ENCODE measurements at places on chromosomes 2 and 18.

DNA sequence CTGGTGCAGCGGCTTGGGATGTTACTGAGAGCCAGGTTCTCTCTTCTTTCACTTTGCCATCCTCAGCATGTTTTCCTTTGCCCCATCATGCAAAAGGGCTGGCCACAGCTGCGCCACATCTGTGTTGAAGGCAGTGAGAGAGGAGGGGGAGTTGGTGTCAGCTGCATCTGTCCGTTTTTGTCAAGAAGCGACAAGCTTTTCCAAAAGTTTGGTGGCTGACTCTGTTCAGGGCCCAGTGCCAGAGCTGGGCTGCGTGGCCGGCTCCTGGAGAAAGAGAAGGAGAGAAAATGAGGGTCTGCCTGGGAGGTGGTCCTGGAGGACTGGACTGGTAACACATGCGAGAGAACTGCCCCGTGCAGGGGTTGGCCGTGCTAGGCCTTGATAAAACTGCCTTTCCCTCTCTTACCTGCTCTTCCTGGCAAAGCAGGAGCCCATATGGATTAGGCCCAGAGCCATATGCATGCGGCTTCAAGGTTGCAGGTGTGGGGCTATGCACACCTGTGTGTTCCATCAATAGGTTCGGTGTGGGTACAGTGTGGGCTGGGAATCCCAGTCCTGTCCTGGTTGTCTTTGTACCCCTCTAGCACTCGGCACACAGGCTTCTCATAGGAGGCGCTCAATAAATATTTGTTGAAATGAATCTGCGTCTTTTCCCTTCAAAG is 9.0 kb downstream of the RNF144A start:
- no peak for DNase-seq

GRCh38 chr18:4335386-4335785 is 119.7 kb downstream of the DLGAP1 start:
- DNase-seq: no peak

DNA sequence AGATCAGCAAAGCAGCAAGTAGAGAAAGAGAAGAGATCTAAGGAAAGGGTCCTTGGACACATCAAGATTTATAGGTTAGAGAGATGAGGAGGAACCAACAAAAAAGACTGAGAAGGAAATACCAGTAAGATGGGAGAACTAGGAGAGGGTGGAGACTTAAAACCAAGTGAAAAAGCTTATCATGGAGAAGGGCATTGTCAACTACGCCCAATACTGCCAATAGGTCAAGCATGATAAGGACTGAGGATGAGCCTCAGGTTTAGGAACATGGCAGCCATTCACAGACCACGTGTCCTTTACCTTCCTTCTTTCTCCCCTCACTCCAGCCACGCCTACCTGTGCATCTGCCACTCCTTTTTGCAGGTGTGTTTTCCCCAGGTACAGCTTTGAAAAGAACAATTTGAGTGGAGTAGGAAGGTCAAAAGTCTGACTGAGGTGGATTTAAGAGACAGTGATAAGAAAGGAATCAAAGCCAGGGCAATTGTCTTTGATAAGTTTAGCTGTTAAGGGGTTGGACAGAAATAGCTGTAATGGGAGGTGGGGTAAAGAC is 238.7 kb downstream of the STK39 start:
- no peak for DNase-seq

- no peak for DNase-seq
Measured at GRCh38 chr18:5444847-5445246, 99.0 kb downstream of the EPB41L3 start.

DNA sequence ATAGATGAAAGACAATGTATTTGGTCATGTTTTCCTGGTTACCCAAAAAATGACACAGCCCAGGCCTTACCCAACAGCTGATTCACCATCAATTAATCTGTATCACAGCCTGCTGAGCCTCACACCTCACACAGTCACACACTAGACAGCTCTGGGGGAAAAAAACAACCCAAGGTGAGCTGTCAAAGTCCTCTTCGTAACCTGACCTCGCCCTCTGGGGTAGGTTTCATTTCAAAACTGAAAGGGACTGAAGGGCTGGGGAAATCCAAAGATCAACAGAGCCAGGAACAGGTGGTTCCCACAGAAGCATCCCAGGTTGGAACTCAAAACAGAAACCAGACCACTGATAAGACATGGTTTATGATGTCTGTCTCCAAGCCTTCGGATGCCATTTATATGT is 18.2 kb upstream of the PCBP1 start:
- DNase-seq: peak; percentile 77

DNA sequence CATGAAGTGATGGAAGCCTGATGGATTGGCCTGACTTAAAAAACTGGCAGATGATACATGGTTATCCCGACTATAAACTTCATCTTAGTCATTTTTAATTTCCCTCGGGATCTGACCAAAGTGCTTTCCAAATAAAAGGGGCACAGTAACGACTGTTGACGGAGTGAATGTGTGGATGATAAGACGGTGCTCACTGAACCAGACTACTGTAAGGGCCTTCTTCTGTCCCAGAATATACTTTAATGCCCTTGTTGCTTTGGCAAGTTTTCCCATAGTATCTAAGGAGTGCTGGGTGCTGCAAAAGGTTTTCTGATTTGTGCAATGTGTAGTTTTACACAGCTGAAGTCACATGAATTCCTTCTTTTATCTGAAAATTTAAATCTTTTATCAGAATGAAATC is 373.5 kb downstream of the DSEL start:
- no peak for DNase-seq

DNA sequence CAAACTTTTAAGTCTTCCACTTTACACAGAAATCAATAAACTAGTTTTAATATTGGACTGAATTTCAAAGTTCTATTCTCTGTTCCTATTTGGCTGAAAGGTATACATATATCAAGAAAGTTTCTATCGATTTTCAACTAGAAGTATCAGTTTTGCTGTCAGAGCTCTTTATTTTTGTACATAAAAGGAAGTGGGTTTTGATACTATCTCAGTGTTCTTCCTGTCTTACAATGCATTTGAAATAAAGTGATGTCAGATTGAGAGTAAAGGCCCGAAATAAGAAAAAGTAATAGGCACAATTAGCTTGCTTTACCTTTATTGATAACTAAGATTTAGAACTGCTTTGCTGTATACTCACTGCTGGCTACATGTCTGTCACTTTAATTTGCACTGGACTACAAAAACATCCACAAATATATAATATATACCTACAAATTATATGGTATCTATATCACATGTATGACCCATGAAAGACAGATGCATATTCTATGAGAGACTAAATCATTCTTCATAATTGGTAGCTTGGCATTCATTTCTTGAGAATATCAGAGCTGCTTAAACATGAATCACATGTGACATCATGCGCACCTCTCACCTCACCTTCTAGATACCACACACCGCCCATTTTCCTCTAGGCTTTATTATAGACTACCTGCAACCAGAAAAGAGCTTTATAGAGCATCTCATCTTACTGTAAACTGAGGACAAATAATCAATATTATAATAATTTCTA is 83.6 kb downstream of the ASXL2 start:
- DNase-seq: no peak

DNA sequence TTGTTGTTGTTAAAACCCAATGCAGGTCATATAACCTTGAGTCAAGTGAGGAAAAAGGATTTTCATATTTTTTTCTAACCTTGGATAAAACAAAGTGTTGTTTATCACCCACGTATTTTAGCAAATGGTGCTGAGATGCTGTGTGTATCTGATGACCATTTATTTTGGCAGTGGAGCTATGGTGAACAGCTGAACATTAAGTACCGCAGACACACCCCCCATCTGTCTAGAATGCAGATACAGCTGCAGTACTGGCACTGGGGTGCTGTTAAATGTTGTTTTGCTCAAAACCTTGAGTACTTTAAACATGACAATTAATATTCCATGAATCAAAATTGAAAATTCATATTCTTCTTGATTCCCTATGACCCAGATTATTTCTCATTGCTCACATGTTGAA is 773.3 kb upstream of the SLC39A10 start:
- no peak for DNase-seq

- DNase-seq: peak; percentile 60
Measured at GRCh38 chr2:96342085-96342484, 6.5 kb downstream of the NCAPH start.

DNA sequence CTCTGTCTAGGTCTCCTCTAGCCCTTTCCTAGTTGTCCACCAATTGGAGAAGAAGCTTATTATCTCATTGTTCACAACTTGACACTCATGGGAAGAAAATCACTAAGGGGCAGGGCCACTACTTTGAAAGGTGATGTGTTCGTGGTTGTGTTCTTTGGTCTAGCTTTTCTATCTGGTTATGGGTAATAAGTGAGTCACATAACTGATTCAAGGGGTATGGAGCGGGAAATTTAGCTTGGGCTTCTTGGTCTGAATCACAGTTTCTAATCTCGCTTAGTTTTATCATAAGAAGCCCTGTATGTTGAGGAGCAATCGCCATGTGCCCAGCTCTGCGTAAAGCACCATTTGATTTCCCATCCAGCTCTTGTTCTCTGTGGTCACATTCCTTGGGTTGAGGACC is 18.7 kb upstream of the DYTN start:
- DNase-seq: no peak

GRCh38 chr18:21242141-21242779 is at the start of gene GREB1L:
TSS of gene GREB1L (plus strand) at chr18:21242232. CDS start at chr18:21383519, 141,287 bp downstream.
- DNase-seq: peak; percentile 50

DNA sequence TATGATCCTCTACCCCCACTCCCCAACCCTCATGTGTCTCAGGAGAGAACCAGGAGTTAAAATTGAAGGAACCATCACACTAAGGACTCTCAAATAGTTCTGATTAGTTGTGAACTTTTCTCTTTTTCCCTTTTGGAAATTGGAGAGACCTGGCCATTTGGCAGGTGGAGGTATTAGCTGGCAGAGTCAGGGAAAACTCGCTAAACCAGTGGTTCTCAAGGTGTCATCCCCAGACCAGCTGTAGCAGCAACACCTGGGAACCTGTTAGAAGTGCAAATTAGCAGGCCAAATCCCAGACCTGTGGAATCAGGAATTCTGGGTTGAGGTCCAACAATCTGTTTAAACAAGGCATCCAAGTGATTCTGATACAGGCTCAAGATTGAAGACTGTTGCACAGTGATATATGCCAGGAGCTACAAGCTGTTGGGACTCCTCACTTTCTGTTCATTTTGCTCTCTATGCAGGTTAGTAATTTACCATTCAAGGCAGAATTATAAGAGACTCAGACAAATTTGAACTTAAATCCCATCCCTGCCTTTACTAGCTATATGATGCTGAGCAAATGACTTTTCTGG is 2.8 kb upstream of the TMEM131 start:
- DNase-seq: no peak

- no peak for DNase-seq
Measured at GRCh38 chr18:21444465-21445212, 155.9 kb downstream of the ESCO1 start.

DNA sequence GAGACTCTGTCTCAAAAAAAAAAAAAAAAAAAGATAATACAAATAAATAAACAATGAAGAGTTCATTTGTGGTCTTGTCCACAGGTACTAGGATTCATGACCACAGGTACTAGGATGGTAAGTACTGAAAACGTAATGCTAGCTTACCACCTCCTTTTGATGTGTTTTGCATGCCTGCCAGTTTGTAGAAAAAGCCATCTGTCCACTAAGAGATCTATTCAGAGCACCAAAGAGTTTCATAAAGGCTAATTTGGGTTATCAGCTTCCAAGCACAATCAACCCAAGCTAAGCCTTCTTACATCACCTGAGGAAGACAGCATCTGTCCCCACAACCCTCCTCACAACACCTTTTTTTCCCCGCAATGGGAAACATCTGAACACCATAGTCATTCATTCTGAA is 477.2 kb downstream of the ZEB2 start:
- no peak for DNase-seq

DNA sequence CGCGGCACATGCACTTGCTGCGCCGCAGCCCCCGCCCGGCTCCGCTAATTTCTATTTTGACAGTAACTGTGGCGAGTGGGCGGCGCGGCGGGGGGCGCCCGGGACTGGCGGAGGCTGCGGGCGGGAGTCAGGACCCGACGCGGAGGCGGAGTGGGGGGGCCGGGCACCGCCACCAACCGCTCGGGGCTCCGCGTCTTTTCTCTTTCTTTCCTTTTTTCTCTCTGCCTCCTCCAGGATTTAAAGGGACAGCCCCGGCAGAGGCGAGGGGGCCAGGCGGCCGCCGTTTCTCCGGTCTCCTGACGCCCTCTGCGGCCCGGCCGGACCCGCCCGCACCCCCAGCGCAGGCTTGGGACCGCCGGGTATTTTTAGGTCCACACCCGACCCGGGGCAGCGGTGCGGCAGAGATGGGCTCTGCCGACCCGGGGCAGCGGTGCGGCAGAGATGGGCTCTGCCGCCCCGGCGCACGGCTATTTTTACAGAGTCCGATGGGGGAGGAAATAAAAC is 460 bp upstream of the ZBTB7C start:
- DNase-seq: peak; percentile 26

- no peak for DNase-seq
Measured at GRCh38 chr2:57207191-57207590, 839.4 kb upstream of the VRK2 start.

All from stimulated activated CD8-positive, alpha-beta memory T cell treated with anti-CD3 and anti-CD28 coated beads, Interleukin-4, amount 100 ng/mL, for 48 hours (primary cell).